Fibroblast of skin of right biceps (primary cell): ENCODE measurements at places on chromosomes 6 and 20.

DNA sequence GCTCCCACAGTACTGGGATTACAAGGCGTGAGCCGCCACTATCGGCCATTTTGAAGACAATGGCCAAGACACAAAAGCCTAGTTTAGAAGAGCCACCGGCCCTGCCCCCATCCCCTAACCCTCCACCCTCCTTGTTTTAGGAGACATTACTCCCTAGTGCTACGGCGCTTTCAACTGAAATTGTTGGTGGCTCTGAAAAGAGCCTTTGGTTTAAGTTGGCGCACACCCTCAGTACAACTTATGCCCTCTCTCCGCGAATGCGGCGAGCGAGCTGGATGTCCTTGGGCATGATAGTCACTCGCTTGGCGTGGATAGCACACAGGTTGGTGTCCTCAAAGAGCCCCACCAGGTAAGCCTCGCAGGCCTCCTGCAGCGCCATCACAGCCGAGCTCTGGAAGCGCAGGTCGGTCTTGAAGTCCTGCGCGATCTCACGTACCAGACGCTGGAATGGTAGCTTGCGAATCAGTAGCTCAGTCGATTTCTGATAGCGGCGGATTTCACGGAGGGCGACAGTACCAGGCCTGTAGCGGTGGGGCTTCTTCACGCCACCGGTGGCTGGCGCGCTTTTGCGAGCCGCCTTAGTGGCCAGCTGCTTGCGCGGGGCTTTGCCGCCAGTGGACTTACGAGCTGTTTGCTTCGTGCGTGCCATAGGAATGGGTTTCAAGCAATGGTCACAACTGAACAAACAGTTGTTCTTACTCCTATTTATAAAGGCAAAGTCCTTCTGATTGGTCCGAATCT, 114.9 kb upstream of the BTN3A2 start:
- peak; percentile 90 for DNase-seq

- DNase-seq, result peak; percentile 49
Measured at GRCh38 chr20:50245498-50246366, 55.1 kb downstream of the CEBPB start.

GRCh38 chr6:85185977-85186376, 263.9 kb upstream of the NT5E start:
- peak; percentile 66 for DNase-seq

DNA sequence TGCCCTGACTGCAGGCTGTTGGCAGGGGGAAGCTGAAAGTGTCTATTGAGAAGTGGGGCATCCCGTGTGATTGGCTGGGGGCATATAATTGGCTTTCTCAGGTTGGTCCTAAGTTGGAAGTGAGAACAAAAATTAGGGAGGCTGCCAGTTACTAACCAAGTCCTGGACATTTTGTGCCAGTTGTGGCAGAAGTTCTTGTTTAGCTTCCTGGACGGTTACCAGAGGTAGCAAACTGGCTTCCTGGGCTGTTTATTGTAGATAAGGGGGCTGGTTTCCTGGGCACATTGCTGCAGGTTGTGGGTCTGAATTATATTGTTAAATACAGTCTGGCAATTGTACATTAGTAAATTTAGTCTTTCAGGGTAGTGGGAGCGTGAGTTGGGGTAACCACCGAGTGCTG, 50.6 kb upstream of the SLC2A12 start:
- DNase-seq, result no peak

GRCh38 chr20:51503376-51503775, 39.1 kb downstream of the NFATC2 start:
- no peak for DNase-seq

DNA sequence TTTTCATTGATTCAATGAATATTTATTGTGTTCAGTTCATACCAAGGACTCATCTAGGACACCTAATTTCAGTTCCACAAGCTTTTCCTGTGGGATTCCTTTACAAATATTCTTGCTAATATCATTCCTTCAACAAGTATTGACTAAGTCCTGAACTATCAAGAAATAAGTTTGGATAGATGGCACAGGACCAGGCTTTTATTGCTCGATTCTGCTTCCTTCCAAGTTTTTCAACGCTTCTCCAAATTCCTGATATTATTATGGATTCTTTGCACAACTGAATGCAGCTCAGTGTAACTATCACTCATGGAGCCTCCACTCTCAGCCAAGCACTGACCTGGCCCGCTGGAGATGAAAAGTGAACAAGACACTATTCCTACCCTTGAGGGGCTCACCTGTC, 32.7 kb upstream of the COL21A1 start:
- DNase-seq, result no peak

- DNase-seq, result no peak
Measured at GRCh38 chr20:34582221-34582620, 23.7 kb downstream of the MAP1LC3A start.

DNA sequence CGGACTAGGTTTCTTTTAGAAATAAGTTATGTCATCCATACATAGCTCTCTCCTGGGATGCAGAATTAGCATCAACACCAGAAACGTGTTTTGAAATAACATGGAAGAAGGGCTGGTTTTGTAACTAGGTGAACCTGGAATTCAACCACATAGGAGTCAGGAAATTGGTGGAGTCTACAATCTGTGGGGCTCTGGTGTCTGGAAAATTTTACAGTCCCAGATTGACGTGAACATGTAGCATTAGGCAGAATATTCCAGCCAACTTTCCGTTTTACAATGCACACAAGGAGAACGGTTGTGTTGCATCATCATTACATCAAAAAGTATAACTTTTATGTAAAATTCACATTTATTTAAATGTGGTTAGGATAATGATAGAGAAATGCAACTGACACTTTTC, 1.9 kb downstream of the KCNQ5 start:
- DNase-seq, result no peak

DNA sequence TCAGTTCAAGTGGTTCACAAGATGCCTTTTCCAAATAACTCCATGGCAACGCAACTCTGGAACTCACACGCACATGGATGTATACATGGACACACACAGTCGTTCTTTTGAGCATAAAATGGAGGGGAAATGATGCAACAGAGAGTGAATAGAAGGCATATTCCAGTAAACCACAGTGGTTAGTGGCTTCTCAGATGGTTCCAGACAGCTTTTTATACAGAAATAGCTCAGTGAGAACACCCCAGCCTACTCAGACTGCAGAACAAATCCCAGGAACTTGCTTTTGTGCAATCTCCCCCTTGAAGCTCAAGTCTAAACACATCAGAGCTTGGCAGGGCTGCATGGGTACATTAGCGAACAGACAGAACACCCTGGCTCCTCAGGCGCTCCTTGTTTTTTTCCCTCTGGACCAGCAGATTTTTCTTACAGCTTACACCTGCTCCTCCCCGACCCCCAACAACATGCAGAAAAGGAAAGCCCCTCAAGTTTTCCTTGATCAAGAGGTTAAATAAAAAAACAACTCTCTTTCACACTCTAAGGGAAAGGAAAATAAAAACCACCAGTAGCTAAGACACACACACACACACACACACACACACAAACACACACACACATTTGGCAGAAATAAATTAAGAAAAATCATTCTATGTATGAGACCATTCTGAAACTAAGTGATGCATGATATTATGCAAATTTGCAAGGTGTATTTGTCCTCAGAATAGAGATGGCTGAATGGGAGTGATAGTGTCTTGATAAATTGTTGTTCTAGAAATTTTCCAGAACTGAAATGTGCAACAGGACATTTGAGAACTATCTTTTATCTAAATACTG, 51.2 kb upstream of the RANBP9 start:
- DNase-seq, result peak; percentile 96

GRCh38 chr20:37938181-37938750, 35.3 kb downstream of the VSTM2L start:
- no peak for DNase-seq

GRCh38 chr20:23877524-23877923, 2.0 kb downstream of the CST5 start:
- no peak for DNase-seq

- no peak for DNase-seq
Measured at GRCh38 chr6:1735239-1735803, 125.6 kb downstream of the FOXC1 start.

DNA sequence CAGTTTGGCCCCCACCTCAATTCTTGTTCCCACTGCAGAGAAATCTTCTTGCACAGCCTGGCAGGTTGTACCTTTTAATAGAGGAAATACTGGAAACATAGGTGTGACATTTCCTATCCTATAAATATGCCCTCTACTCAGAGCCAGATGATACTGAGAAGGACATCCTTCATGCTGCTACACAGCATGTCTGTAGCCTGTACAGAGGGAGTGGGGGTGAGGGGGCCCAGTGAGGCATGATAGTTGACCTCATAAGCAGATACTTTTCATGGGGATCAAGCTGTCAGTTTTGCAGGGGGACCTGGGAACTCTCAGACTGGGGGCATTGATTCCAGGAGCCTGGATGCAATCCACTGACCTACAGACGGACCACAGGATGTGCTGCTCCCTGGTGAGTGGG, 96.2 kb upstream of the TOP1 start:
- DNase-seq, result no peak

- peak; percentile 73 for DNase-seq
Measured at GRCh38 chr6:132202574-132202973, 198.7 kb downstream of the MOXD1 start.

DNA sequence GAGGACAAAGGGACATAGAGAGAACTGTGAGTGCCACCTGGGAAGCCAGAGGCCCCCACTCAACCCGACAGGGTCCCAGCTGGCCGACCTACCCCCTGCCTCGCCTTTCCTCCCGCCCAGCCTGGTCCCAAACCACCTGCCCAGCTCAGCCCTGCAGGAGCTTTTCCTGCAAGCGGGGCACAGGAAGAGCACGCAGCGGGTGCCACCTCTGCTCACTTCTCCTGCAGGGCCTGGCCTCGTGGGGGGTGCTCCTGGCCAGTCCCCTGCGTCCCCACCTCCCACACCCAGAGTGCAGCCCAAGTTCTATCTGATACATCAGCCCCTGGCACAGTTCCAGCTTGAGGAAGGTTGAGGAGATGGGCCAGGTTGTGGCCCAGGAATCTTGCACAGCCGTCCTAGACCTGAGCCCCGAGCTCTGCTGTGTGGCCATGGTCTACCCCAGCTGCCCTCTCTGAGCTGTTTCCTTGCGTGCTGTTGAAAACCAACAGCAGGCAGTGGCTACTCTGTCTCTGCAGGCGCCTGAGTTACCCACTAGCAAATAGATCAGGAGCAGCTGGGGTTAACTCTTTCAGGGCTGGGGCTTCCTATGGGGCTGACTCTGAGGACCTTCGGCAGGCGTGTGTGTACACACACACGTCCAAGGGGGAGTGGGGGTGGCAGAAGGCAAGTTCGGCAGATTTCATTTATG, 1.7 kb downstream of the NECAB3 start:
- DNase-seq, result no peak
